NCI-H510A treated with DMSO at 0.1 percent for 48 hours (cell line): ENCODE measurements at places on chromosomes 7 and 10.

GRCh38 chr10:17835688-17836087 lies 26.5 kb downstream of the MRC1 start:
- DNase-seq, result no peak

- no peak for DNase-seq
These were observed 172.3 kb downstream of the RAPGEF5 start for GRCh38 chr7:22184549-22185199.

- DNase-seq, result no peak
These were observed 107.8 kb downstream of the ARHGAP22 start for GRCh38 chr10:48496831-48497779.

- DNase-seq, result no peak
These were observed 16.7 kb upstream of the CLIP2 start for GRCh38 chr7:74272305-74273038.

- DNase-seq, result no peak
These were observed 237.3 kb downstream of the ZMYND11 start for GRCh38 chr10:372566-372965.

DNA sequence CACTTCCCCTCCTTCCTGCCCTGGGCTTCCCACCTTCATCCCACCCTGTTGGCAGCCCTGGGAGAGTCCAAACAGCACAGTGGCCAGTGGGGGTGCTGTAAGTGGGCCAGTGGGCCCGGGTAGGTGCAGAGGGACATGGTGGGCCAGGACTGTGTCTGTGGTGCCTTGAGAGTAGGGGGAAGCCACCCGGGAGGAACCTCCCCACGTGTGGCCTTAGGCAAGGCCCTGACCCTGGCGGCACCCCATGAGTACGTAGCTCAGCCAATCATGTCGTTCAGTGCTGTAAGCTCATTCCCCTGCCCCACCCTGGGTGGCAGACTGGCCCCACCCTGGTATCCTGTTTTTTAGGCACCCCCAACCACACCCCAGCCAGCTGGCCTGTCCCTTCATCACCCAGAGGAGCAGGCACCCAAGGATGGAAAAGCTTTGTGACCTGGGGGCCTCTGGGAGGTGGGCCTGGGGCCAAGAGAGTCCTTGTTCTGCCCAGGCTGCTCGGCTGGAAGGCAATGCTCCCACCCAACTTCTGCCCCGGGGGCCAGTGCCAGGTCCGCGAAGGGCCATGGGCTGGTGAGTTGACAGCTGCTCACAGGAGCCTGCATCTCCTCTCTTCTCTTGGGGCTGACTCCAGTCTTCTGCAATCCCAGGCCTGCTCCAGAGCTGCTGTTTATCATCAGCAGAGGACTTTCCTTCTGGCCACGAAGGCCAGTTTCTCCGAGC lies 41.6 kb downstream of the TSPAN15 start:
- DNase-seq, result no peak

- DNase-seq, result no peak
These were observed 15.9 kb upstream of the FAM221A start for GRCh38 chr7:23664122-23664521.

DNA sequence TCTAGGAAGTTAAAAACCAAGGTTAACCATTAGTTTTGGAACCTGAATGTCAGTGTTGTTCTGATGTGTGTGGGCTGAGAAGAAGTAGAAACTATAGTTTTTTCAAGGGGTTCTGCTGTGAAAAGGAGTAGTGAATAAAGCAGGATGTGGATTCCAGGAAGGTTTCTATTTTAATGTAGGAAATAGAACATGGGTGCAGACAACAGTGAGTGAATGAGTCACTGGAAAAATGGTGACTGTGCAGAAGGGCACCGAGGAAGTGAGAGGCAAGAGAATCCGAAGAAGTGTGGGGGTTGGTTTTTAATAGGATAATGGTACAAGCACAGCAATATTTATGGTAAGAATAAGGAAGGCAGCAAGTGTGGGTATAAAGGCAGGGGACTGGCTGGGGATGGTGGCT lies 120.4 kb downstream of the ARHGAP21 start:
- DNase-seq, result no peak

GRCh38 chr10:86957471-86958115 lies at the start of gene MMRN2:
Gene MMRN2 (minus strand): TSS chr10:86957615. CDS start chr10:86957541, 74 bp downstream.
- no peak for DNase-seq

DNA sequence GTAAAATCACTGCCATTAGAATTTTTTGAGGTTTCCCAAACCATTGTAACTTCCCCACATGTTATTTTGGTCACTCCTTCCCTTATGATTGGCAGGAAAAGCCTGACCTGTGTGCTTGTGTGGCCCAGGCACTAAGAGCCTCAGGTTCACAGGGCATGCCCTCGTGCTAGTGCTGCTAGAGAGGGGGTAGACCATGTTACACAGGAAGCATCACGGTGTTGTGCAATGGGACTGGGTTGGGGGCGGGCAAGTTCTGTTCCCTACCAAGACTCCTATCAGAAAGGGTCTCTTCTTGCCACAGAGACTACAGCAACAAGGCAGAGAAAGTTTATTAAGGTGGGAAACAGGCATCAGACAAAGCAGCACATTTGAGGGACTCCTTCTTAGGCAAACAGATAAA lies 32.2 kb downstream of the LSM5 start:
- DNase-seq, result no peak

DNA sequence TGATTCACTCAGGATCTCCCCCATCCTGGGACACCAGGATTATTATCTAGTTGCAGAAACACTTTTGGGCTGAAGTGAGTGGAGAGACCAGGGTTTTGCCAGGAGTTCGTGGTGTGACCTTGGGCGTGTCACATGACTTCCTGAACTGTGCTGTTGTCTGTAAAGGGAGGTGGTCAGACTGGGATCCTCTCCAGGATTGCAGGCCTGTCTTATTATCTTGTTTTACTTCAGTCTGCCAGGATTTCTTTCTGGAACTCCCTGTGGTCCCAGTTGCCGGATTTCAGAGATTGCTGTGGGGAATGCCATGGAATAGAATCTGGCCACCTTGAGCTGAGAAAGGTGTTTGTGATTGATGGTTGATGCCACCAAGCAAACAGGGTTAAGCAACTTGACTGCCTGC lies 35.8 kb downstream of the CRCP start:
- DNase-seq, result no peak

DNA sequence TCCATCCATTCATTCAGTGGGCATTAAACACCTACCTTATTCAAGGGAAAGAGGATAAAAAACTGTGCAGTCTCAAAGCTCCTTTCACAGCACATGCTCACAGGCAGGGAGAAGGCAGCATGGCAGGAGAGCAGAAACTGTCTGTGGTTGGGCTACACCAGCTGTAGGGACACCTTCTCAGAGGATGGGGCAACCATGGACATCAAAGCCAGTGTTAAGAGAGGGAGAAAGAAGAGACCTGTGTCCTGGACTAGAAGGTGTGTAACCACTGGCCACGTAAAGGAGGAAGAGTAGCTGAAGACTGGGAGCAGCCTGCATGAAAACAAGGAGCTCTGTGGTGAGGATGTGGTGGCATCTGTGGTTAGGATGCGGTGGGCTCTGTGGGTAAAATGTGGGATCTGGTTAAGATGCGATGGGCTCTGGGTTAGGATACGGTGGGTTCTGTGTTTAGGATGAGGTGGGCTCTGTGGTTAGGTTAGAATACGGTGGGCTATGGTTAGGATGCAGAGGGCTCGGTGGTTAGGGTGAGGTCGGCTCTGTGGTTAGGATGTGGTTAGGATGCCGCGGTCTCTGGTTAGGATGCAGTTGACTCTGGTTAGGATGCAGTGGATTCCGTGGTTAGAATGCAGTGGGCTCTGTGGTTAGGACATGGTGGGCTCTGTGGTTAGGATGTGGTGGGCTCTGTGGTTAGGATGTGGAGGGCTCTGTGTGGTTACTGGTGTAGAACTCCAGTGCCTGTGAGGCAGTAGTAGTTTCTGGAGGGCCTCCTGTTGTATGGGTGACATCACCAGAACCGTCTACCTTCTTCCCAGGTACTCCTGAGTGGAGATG lies 197.6 kb downstream of the WDR37 start:
- DNase-seq, result no peak

DNA sequence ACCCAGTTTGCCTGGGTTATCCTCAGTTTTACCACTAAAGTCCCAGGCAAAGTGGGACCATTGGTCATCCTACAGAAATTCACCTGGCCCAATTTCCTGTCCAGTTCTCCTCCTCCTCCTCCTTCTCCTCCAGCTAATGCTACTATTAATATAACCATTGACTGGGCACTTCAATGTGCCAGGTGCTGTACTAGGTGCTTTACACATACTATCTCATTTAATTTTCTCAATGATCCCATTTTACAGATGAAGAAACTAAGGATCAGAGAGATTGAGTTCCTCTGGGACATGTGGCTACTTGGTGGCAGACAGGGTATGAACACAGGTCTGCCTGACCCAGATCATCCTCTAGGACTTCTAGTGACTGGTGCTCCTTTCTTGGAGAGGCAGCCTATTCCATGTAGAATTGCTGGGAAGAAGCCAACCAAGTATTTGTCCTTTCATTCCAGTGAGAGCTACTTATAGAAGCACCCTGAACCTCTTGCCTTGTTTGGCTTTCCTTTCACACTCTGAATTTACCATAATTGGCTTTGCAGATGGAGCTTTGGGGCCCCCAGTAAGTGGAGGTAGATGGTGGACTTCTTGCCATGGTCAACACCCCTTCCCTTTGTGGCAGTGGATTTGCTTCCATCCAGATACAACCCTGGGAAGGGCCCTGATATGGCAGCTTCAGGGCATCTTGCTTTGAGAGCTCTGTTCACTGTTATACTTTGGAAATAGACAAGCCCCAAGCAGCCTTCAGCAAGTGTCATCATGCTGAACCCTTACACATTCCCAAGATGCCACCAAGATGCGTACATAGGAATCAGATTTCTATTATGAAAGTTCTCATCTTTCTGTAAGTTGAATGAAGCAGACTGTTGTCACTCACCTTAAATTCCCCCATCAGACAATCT lies 78.7 kb downstream of the MYOF start:
- no peak for DNase-seq

- DNase-seq, result no peak
These were observed 580.6 kb downstream of the PHTF2 start for GRCh38 chr7:78379148-78379547.

DNA sequence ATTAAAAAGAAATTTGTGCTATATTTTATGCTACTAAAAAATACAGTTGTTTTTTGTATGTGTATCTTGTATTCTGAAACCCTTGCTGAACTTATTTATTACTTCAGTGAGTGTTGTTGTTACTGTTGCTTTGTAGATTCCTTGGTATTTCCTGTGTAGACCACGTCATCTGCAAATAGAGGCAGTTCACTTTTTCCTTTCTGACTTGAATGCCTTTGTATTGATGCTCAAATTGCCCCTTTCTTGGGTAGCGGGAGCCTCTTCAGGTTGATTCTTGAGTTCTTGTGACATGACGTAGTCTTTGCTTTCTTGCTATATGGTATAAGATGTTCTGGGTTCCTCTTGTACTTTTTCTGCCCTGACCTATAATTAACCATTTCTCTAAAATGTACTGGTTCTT lies 504.1 kb downstream of the SDK1 start:
- DNase-seq, result no peak

DNA sequence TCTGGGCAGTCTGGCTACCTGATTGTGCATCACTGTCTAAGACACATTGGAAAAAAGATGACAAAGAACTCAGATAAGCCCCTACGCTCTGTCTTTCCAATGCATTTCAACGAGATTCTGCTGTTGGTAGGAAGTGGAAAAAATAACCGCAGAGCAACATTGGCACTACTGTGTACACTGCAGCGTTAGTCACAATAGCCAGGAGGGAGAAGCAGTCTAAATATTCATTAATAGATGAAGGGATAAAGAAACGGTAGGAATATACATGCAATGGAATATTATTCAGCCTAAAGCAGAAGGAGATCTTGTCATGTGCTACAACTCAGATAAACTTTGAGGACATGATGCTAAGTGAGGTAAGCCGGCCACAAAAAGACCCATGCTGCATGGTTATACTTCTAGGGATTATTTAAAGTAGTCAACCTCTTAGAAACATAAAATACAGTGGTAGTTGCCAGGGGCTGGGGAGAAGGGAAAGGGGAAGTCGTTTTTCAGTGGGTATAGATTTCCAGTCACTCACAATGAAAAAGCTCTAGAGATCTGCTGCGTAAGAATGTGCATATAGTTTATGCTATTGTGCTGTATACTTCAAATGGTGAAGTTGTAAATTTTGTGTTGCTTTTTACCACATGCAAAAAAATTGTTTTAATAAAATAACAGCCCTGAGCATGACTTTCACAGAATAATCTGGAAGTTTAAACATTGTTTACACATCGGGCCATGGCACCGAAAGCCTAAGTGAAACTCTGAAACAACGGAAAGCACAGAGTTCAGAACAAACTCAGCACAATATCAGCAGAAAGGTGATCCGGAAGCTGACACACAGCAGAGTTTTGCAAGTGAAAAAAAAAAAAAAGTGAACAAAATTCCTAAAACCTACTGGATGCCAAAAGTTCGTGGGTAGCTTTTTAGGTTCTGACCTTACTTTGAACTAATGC lies 40.1 kb downstream of the ELMO1 start:
- no peak for DNase-seq

- DNase-seq, result no peak
These were observed 240.3 kb downstream of the SKIDA1 start for GRCh38 chr10:21285207-21285606.

GRCh38 chr7:92833766-92834506 lies 2.4 kb downstream of the CDK6 start:
- peak; percentile 40 for DNase-seq

DNA sequence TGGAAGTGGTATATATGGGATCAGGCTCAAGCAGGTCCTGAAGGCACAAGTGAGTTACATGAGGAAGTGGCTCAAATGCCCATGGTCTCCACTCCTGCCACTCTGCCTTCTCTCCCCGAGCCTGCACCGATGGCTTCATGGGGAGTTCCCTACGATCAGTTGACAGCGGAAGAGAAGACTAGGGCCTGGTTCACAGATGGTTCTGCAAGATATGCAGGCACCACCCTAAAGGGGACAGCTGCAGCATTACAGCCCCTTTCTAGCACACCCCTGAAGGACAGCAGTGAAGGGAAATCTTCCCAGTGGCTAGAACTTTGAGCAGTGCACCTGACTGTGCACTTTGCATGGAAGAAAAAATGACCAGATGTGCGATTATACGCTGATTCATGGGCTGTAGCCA lies 95.3 kb downstream of the HOXA1 start:
- DNase-seq, result no peak

DNA sequence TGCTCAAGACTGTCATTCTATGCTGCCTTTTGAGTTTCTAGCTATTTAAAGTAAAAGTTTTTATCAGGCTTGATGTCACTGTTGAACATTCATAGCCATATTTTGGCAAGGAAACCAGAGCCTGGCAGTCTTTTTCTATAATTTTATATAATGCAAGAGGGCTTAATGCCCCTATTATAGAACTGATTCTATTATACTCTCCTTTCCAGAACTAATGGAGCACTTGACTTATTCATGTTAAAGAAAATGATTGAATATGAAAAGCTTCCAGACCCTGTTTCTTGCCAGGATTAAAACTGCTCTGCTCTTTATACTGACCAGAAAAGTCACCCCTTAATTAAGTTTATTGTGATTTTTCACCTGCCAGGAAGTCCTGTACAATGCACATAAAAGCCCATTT lies 337.6 kb upstream of the CHRM2 start:
- DNase-seq, result no peak

DNA sequence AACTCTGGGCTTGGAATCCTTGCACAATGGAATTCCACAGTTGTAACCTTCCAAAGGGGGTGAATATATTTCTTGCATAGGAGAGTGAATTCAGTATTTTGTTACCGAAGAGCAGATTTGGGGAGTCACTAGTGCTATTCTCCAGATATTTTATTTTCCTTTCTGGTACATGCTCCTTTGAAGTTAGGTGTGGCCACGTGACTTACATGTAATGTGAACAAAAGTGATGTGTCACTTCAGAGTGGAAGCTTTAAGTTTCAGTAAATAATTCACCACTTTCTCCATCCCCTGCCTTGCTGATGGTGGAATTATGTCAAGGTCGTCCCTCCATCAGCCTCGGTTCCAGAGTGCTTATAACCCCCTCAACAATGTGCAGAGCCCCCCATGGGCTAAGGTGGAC lies 25.3 kb downstream of the ASNS start:
- no peak for DNase-seq

GRCh38 chr7:121342631-121343030 lies 13.8 kb downstream of the WNT16 start:
- DNase-seq, result no peak
